ENCODE measurements at places on chromosomes 3 and 15.

DNA sequence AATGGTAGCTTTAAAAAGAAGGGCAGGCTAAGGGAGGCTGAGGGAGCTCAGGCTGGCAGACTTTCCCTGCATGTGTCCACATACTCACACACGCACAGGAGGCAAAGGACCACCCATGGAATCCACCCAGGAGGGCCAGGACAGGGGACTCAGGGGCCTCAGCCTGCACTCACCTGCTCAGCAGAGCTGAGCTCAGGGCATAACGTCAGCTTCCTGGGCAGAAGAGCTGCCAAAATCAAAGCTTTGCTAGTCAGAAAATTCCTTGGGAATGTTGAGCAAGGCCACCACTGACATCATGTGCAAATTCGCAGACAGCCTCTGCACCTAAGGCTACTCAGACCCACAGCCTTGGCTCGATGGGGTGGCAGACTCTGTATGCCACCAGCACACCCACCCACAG, 16.4 kb upstream of the ALAS1 start:
- DNase-seq: no peak

DNA sequence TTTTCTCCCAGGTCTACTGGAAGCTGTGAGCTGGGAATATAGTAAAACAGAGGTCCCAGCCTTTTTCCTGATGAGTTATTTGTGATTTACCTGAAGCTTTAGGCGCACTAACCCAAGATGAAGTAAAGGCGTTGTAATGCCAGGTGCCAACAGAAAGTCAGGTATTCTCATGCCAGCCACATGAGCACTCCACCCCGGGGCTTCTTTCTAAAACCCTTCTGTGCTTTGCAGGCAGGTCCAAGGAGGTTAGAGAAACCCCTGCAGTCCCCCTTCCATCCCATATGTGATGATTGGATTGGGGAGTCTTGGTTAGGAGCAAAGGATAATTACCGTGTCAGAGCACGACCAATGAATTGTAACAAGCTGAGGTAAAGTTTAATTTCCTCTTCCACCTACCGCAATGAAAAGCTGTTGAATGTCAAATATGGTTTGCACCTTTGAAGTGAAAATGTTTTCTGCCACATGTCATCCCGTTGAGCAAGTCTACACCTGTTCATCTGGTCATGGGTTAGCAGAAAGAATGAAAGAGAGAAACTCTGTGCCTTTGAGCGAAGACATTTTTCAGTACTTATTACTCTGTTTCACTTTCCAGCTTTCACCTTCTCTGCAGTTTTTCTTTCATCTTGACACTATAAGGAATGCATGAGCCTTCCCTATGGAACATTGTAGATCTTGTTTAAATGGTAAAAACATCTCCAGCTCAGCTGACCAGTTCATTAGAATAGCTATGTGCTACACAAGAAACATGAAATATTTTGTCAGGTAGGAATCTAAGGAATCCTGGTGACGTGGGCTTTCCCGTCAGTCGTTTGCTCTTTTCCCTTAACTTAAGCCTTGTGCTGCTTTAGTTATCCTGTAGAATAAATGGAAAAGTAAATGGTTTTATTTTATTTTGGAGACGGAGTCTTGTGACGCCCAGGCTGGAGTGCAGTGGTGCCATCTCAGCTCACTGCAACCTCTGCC, 204.6 kb upstream of the IL12A start:
- no peak for DNase-seq

DNA sequence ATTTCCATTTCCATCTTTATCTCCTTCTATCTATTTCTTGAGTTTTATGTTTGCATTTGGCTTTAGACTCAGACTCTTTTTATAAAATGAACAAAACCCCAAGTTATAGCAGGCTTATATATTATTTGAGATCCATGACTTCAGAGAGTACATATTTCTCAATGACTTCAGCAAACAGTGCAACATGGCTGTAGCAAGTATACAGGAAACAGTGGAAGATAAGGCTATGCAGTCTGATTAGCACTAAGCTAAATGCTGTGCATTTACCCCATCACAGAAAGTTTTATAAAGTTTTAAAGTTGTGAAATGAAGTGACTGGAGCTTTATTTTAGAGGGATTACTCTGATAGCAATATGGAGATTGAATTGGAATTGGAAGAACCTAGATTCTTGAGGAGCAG, 463.5 kb upstream of the TGFBR2 start:
- no peak for DNase-seq

- DNase-seq: no peak
Measured at GRCh38 chr3:23696842-23697241, 108.9 kb upstream of the UBE2E1 start.

- DNase-seq: no peak
Measured at GRCh38 chr3:130895690-130896488, 2.0 kb downstream of the ATP2C1 start.

DNA sequence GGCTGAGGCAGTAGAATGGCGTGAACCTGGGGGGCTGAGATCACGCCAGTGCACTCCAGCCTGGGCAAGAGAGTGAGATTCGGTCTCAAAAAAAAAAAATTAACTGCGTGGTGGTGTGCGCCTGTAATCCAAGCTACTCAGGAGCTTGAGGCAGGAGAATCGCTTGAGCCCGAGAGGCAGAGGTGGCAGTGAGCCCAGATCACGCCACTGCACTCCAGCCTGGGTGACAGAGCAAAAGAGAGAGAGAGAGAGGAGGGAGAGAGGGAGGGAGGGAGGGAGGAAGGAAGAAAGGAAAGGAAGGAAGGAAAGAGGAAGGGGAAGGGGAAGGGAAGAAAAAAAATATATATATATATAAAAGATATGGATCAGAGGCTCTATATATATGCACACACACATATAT, 6.0 kb downstream of the TM4SF19 start:
- no peak for DNase-seq

DNA sequence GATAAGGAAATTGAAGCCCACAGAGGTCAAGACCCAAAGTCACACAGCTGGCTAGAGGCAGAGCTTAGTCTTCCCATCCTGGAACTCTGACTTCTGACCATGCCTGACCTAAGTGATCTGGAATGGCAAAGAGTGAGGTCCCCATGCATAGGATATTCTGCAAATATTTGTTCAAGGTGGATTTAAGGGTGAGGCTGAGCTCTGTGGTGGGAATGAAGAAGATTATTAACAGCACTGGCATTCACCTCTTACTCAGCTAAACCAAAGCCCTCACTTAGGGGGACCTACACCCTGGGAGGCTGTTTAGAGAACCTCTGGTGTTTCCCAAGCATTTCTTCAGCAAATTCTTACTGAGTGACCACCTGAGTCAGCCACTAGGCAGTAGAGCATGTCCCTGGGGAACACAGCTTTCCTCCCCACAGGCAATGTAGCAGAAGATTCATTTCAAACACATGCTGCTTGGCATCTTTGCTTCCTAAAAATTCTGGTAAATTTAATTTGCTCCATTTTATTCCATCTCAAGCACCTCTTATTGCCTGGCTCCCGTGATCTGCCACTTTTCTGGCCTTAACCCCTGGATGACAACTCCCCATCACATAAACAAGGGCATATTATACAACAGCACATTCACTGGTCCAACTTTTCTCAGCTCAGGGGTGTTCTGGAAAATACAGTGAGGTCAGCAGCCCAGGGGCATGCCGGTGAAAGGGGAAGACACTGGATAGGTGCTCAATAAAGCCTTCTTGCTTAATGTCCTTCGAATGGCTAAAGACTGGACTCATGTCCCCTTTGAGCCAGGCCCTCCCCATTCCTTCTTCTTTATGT, 176.0 kb downstream of the ABHD5 start:
- peak; percentile 56 for DNase-seq

DNA sequence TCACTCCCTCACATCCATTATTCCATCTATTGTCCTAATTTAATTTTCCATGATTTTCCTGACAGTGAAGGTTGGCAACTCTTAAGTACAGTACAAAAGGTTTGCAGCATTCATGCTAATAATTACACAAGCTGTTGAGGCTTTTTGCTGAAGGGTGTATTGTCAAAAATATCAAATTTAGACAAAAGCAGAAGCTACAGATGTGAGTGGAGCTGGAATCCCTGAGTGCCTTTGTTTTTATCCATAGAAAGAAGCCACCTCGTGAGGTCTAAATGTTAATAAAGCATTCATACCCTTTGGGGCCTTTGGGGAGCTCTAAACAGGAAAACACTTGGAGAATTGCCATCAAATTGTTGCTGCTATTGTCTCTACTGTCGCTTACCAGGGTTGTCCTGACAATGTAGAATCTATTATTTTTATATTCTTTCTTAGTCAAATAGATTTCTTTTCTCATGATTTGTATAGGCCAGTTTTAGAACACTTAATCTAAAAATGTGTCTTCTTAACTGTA, 185.8 kb upstream of the ROBO1 start:
- no peak for DNase-seq

DNA sequence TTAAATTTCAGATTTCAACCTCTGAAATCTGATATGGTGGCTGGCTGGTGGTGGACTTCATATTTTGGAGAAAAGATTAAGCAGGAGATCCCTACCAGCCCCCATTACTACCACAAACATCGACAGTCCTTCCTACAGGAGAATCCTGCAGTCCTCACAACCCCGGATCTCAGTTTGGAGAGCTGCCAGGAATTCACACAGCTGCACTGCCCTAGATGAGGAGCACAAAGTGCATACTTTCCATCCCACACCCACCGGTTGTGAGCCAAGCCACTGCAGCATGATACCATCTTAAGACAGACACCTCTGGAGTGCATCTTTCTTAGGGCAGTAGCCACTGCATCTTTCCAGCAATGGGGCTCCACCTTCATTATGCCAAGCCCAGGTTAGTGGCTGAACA, 185.5 kb upstream of the GPR149 start:
- DNase-seq: no peak

GRCh38 chr3:2950159-2950558, 160.0 kb downstream of the IL5RA start:
- DNase-seq: no peak

DNA sequence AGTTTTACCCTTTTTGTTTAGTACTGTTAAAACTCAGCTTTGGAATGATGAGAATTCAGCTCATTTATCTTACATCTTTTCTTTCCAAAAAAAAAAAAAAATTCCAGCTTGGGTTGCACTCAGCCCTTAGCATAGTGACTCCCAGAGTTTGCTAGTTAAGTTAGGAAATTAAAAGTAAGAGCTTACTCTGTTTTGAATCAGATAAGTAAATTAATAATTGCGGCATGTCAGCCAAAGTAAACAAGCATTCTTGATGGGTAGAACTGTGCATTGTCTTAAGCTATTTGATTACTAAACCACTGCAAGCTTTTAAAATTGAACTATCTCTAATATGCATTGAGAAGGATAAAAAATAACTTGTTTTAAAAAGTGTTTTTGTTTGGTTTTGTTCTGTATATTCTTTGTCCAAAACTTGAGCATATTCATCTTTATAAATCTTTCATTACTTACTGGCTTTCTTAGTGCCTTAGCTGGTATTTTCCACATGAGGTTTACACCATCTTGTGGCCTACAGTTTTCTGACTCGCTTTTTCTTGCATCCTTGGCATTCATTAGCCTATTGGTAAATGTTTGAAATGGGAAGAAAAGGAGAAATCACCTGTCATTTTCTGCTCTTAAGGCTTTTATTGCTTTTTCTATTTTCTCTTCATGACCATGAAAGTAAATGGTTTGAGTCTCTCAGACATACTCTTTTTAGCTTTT, 107.6 kb downstream of the FILIP1L start:
- no peak for DNase-seq

GRCh38 chr3:16050641-16051467, 123.6 kb upstream of the GALNT15 start:
- DNase-seq: no peak

Measured in fibroblast of skin of left quadriceps (primary cell).